ENCODE measurements at places on chromosomes 2 and 18.
A peak's percentile ranks its signal among the peaks of the same experiment; 100 is the strongest.

- no peak for DNase-seq
Observed at GRCh38 chr18:55433648-55434047, 154.3 kb downstream of the TCF4 start.

DNA sequence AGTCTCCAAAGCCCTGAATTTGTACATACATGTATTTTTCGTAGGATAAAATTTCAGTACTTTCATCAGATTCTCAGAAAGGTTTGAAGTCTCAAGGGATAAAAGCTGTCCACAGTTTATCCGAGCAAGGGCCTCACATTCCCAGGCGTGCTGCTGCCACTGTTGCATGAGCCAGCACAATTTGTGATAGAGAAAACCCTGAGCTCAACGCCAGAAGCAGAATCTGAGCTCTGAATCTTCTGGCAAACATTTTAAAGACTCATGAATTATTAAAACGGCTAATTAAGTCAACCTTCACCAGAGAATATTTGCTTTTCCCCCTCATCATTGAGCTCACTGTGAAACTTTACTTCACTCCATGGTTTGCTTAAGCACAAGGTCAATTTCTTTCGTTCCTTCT is 38.5 kb upstream of the STPG4 start:
- no peak for DNase-seq

DNA sequence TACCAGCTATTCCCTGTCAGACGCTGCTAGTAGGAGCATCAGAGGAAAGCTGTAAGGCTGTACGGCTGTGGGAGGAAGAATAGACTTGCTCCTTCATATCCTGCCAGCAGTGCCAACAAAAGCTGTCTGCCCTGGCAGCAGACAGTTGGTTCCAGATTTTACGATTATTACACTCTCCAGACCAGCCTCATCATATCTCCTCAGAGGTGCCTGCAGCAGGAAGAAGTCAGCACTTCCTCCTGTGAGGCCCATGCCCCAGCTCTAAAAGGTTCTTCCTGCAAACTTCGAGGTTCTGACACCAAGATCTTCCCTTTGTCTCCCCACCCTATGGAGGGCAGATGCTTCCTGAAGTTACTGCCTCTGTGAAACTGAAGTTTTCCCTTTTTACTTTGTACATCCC is 537.7 kb upstream of the PKDCC start:
- DNase-seq, result no peak

DNA sequence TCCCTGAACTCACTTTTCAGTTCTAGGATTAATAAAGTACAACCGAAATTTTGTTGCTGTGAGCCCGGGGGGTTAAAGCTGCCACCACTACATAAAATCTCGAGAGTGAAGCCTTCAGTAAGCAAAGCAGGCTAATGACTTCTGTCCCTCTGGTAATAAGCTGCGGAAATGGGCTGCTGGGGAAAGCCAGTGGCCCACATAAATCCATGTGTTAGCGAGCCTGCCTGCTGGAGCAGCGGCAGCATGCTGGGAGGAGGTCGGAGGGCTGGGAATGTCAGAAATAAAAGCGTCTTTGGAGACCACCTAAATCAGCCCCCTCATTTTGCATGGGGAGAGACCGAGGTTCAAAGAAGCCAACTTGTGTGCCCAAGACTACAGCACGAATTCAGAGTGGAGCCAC is 371.7 kb downstream of the TNS1 start:
- DNase-seq, result no peak

DNA sequence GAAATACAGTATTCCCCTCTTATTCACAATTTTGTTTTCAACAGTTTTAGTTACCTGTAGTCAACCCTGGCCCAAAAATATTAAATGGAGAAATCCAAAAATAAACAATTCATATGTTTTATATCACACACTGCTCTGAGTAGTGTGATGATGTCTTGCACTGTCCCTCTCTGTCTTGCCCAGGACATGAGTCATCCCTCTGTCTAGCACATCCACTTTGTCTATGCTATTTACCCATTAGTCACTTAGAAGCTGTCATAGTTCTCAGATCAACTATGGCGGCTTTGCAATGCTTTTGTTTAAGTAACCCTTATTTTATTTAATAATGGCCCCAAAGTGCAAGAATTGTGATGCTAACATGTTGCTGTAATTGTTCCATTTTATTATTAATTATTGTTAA is 380.6 kb upstream of the REG3G start:
- DNase-seq, result no peak

DNA sequence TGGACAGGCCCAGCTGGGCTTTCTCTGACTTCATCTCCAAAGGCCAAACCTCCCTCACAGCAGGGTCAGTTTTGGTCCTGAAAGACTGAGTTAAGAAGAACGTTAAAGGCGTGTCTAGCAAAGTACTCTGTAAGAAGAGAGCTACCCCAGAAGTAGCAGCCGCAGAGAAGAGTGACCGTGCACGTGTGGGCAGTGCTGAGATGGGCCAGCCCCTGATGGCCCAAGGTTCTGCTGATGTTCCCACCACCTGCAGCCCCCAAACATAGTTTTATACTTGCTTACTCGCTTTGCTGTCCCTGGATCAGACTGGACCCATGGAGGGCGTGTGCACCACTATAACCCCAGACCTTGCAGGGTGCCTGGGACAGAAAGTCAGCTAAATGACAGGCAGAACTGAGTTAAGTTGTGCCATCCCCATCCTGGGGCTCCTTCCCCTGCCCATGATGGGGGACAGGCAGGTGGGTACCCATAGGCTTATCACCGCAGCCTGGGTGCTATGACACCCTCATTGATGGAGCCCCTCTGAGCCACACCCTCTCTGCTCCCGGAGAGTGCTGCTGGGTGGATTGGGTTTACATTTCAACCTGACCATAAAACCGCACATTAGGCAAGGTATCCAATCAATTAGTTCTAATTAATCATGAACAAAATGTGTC is 367.3 kb upstream of the HS6ST1 start:
- DNase-seq, result peak; percentile 26

DNA sequence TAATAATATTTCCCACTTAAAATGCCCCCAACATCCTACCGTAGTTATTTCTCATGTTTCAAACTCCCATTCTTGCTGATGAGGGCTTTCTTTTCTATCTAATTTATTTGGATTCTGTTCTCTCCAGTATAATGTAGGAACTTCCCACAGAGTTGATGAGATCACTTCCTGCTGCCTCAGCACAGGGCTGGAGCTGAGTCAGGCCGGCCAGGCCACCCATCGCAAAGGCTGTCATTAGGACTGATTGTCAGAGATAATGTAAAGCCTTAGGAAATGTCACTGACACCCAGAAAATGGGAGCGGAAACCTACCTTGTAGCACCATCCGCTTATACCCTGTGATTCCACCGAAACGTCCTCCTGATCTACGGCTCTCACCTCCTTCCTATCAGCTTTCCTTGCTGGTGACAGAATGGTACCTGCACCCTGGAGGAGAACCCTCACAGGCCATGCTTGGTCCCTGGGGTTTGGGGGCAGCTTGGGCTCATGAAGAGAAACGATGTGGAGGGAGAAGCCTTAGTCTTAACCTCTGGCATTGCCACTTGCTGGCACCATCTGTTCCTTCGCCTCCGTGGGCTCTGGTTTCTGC is 672.8 kb upstream of the ID2 start:
- DNase-seq, result no peak

- no peak for DNase-seq
Observed at GRCh38 chr2:97708048-97708380, 5.4 kb upstream of the ZAP70 start.

DNA sequence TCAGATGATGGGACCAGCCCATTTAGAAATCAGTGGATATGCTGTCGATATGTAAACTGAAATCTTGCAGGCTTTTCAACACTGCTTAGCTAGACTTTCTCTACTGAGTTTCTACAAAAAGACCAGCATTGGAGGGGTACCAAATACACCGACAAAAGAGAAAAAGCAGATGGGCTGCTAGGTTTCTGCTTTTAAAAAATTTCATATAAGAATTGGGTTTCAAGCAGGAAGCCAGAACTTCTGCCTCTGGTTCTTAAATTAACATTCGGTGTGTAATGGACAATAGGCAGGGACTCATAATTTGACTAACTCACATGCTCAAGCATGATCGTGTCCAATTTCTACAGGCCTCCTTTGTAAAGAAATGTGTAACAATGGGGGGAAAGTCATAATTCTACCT is 3.1 kb downstream of the ARL4C start:
- no peak for DNase-seq

- no peak for DNase-seq
Observed at GRCh38 chr2:235496239-235496621, 2.4 kb downstream of the AGAP1 start.

DNA sequence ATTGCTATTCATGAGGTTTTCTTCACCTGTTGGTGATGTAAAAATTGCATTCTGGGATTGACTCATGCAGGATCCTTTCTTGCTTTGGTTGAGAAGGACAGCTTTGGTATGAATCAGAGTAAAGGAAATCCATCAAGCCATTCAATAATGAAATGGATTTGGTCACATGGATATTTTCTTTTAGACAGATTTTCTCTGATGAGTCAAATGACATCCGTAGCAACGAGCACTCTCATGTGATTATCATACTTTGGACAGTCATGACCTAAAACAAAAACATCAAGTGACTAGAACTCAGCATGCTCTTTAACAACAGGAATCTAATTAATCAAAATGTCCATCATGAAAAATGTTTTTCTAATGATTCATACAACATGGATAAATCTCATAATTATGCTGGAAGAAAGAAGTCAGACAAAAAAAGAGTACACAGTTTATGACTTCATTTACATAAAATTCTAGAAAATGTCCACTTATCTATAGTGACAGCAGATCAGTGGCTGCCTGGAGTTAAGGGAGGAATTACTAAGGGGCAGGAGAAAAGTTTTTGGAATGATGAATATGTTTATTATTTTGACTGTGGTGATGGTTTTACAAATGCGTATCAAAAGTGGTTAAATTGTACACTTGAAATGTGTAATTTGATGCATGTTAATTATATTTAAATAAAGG is 30.7 kb downstream of the TRAK2 start:
- no peak for DNase-seq

DNA sequence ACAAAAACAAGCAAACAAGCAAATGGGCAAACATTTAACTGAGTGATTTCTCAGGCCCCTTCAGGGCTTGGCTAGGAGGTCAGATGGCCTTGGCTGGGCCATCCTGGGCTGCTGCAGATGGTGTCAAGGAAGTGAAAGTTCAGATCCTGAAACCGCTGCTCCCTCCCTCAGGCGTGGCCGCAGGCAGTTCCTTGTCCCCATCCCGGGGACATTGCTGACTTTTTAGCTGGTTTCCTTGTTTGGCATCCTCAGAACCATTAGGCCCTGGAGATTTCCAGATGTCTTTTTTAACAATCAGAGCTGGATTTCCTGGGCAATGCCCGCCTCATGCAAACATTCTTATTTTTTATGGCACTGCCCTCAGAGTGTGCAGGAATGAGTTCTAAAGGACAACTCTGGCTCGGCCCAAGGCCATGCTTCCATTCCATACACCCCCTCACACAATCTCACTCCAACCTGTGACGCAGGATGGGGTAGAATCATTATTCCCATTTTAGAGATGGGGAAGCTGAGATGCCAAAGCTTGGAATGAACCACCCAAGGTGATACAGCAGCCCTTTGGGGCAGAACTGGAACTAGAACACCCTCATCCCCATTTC is 86.1 kb upstream of the ZCCHC2 start:
- DNase-seq, result peak; percentile 13
